ENCODE measurements at places on chromosomes 4 and X.

- H3K4me1 ChIP-seq, result peaks cover 3% of the 10 kb centered on the region
- H3K27me3 ChIP-seq, result no peaks in the 10 kb centered on the region
- no peak for DNase-seq
- H3K4me3 ChIP-seq, result no peak overlapping the region
- no peak overlapping the region for H3K27ac ChIP-seq
- H3K36me3 ChIP-seq, result no peaks in the 10 kb centered on the region
Observed at GRCh38 chrX:68462197-68462596, 28.9 kb upstream of the OPHN1 start.

GRCh38 chr4:3725936-3726870 is 40.0 kb upstream of the ADRA2C start:
- no peak overlapping the region for H3K27ac ChIP-seq
- no peaks in the 10 kb centered on the region for H3K36me3 ChIP-seq
- peaks cover 7% of the 10 kb centered on the region for H3K27me3 ChIP-seq
- H3K4me1 ChIP-seq, result no peaks in the 10 kb centered on the region

GRCh38 chr4:101756181-101756580 is 34.3 kb upstream of the BANK1 start:
- no peak for DNase-seq
- H3K4me3 ChIP-seq, result no peak overlapping the region
- H3K36me3 ChIP-seq, result no peaks in the 10 kb centered on the region
- H3K27ac ChIP-seq, result no peak overlapping the region

DNA sequence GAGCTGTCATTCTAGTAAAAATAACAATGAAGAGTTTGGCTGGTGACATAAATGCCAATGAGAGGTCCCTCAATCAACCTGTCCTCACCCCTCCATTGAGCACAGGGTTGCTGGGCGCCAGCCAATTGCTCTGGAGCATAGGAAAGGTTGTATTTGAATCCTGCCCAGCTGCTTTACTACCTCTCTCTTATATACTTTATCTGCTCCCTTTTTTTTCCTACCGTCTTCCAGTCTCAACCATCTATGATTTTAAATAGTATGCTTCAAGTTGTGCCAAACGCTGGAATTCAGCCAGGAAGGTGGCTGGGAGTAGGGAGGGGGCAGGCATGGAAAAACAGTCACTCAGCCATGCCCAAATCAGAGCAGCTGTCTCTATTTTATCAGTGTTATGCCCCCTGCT is 153.8 kb downstream of the NR3C2 start:
- DNase-seq, result no peak
- H3K4me3 ChIP-seq, result no peak overlapping the region
- peaks cover 25% of the 10 kb centered on the region for H3K4me1 ChIP-seq

DNA sequence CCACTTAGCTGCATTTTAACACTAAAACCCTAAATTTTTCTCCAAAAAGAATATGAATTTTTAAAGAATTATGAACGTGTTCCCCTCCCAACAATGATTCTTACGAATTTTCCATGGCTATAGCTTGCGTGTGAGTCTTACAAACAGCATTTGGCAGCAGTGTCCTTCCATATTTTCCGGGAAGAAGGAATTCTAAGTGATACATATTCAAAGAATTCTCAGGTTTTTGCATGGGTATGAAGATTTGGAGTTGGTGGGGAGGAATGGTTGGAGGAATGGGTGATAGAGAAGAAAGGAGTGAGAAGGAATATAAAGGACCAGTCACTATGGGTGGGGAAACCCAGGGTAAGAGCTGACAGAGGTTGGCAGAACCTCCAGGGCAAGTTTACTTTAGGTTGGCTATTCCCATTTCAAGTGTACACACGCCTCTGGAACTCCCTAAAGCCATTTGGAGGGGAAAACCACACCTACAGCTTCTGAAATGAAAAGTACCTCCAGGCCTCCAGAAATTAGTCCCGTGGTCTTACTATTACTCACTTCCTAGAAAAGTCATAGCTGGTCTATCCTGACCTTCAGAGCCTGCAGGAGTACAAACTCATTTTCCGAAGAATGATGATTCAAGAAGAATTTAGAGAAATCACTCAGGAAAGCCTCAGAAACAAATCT is 420.8 kb upstream of the DIPK2B start:
- DNase-seq, result no peak
- no peak overlapping the region for H3K4me3 ChIP-seq
- no peaks in the 10 kb centered on the region for H3K27me3 ChIP-seq

- H3K4me1 ChIP-seq, result no peaks in the 10 kb centered on the region
- H3K36me3 ChIP-seq, result no peaks in the 10 kb centered on the region
- H3K27ac ChIP-seq, result no peak overlapping the region
- no peak overlapping the region for H3K4me3 ChIP-seq
- no peaks in the 10 kb centered on the region for H3K27me3 ChIP-seq
Observed at GRCh38 chrX:7024850-7025249, 122.7 kb upstream of the STS start.

DNA sequence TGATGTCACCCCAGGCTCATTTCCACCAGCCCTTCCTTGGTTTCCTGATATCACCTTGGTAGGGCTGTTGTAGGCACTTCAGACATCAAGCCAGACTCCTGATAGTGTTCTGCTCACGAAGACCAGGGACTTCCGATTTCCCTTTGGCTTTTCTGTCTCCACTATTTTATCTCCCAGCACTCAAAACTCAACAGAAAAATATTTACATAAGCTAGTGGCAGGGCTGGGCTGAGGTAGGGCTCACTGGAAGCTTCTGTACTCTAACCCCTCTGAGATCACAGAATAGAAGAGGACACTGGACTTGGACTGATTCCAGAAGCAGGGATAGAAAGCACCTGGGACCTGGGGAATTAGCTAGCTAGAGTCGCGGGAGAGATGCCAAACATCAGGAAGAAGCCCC is 34.4 kb upstream of the EFNB1 start:
- H3K27ac ChIP-seq, result no peak overlapping the region
- H3K27me3 ChIP-seq, result no peaks in the 10 kb centered on the region
- H3K4me3 ChIP-seq, result no peak overlapping the region
- H3K36me3 ChIP-seq, result no peaks in the 10 kb centered on the region
- no peak for DNase-seq

GRCh38 chr4:140374130-140374477 is 658 bp downstream of the SCOC start:
- H3K36me3 ChIP-seq, result peaks cover under 1% of the 10 kb centered on the region
- H3K4me3 ChIP-seq, result peak overlapping the region; percentile 67
- H3K27ac ChIP-seq, result peak overlapping the region; percentile 88
- H3K27me3 ChIP-seq, result no peaks in the 10 kb centered on the region
- H3K4me1 ChIP-seq, result peaks cover 18% of the 10 kb centered on the region

GRCh38 chr4:26093551-26093950 is 179.5 kb downstream of the SMIM20 start:
- no peaks in the 10 kb centered on the region for H3K36me3 ChIP-seq
- no peaks in the 10 kb centered on the region for H3K27me3 ChIP-seq
- H3K4me3 ChIP-seq, result no peak overlapping the region
- DNase-seq, result no peak
